CD8-positive, alpha-beta memory T cell (primary cell): ENCODE measurements at places on chromosomes 5 and 9. TPM values are rescaled to one million over a fixed set of nuclear protein-coding genes. Genes with fewer than 3 reads are reported as not detected.

The CTSL gene
- total RNA-seq: 10.7 TPM

The GLRA1 gene
- not detected for total RNA-seq

The MAMDC2 gene
- not detected for total RNA-seq

The SURF2 gene
- total RNA-seq: 34.9 TPM

GRCh38 chr9:134641173-134641989 is at the start of gene COL5A1:
TSS of gene COL5A1 (plus strand) at chr9:134641803. CDS start at chr9:134642188, 385 bp downstream.
- no peaks in the 10 kb centered on the region for H3K27me3 ChIP-seq
- DNase-seq: no peak
- H3K4me1 ChIP-seq: no peaks in the 10 kb centered on the region
- no peaks in the 10 kb centered on the region for H3K36me3 ChIP-seq
- H3K4me3 ChIP-seq: no peak within 1 kb of the TSS
- H3K27ac ChIP-seq: no peak within 1 kb of the TSS

DNA sequence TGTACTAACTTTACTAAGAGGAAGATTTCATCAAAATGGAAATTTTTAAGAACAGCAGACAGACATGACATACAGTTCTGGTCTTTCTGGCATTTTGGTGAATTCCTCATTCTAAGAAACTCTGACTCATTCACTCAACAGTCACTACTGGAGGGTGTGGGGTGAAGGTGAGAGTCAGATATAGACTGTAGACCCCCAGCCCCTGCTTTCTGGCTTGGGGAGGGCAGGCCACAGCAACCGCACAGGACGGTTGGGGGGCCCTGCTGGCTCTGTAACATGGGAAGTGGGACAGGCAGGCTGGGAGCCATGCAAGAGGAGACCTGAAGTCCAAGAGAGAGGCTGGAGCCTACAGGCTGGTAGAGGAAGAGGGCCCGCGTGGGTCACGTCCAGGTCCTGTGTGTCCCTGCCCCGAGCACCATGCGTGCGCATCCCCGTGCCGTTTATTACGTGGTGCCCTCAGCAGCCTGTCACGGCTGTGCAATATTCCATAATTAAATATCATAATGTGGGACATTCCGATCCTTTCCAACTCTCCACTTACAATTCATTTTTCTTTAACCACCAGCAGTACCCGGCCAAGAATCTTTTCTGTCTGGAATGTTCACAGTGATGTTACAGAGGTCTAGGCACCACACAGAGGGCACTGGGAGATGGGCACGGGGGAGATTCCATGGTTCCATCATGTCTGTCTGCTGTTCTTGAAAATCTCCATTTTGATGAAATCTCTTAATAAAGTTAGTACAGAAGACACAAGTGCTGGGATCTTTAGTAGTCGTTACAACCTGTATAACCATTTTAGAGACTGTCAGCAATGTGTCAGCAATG is 75.5 kb downstream of the SEMA4D start:
- H3K4me1 ChIP-seq: peaks cover 99% of the 10 kb centered on the region
- peak; percentile 82 for DNase-seq
- H3K4me3 ChIP-seq: no peak overlapping the region
- no peaks in the 10 kb centered on the region for H3K36me3 ChIP-seq
- no peaks in the 10 kb centered on the region for H3K27me3 ChIP-seq

- peaks cover 6% of the 10 kb centered on the region for H3K36me3 ChIP-seq
- H3K27me3 ChIP-seq: no peaks in the 10 kb centered on the region
- H3K27ac ChIP-seq: no peak overlapping the region
- no peak for DNase-seq
- no peaks in the 10 kb centered on the region for H3K4me1 ChIP-seq
- no peak overlapping the region for H3K4me3 ChIP-seq
Measured at GRCh38 chr9:112839331-112839730, 51.3 kb downstream of the SLC46A2 start.

DNA sequence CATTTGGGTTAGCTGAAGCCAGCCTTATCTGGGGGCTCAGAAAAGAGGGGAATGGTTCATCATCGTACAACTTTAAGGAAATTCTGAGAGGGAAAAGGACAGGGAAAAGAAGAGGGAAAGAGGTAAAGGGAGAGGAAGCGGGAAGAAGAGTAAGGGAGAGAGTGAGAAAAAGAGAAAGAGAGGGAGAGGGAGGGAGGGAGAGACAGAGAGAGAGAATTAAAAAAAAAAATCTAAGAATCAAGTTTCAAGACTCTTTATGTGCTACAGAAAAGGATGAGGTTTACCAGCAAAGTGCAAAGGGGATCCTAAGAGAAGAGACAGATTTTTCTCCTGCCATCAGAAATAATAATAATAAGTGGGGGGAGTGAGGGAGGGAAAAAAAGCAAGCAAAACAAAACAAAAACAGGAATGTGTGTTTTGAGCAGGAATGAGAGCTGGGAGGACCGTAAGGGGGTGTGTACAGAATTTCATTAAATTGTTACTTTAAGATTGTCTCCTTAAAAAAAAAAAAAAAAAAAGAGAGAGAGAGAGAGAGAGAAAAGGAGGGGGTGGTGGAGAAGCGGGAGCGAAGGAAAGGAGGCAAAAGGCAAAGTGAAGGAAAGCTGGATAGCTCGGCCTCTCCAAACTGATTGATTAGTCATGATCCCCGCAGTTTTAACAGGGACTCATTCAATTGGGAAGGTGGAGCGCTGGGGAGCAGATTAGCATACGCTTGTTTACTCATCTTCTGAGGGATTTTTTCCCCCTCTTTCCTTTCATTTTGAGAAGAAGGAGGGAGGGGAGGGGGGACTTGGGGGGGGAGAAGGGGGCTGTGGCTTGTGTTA is 438 bp upstream of the PAPPA start:
- peaks cover 4% of the 10 kb centered on the region for H3K27me3 ChIP-seq
- H3K36me3 ChIP-seq: no peaks in the 10 kb centered on the region
- DNase-seq: no peak
- H3K4me3 ChIP-seq: no peak overlapping the region

DNA sequence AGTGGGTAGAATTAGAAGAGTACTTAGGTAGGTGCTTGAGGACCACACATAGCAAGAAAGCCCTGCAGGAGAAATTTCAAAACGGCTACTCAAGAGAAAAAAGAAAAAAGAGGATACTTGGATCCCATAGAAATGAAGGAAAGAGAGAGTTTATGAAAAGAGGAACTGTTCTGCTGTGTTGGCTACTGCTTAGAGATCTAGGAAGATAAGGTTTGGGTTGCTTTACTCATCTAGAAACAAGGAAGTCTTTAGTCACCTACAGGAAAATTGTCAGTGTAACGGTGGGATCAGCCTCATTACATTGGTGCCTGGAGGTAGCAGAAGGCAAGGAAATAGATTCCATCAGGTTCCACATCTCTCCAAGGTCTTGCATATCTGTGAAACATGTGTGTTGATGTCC is 14.8 kb upstream of the C5orf46 start:
- H3K27ac ChIP-seq: no peak overlapping the region
- no peaks in the 10 kb centered on the region for H3K4me1 ChIP-seq
- no peaks in the 10 kb centered on the region for H3K27me3 ChIP-seq
- no peaks in the 10 kb centered on the region for H3K36me3 ChIP-seq
- no peak overlapping the region for H3K4me3 ChIP-seq
